ENCODE measurements at places on chromosomes 1 and 21. TPM values are rescaled to one million over a fixed set of nuclear protein-coding genes. Genes with fewer than 3 reads are reported as not detected.

DNA sequence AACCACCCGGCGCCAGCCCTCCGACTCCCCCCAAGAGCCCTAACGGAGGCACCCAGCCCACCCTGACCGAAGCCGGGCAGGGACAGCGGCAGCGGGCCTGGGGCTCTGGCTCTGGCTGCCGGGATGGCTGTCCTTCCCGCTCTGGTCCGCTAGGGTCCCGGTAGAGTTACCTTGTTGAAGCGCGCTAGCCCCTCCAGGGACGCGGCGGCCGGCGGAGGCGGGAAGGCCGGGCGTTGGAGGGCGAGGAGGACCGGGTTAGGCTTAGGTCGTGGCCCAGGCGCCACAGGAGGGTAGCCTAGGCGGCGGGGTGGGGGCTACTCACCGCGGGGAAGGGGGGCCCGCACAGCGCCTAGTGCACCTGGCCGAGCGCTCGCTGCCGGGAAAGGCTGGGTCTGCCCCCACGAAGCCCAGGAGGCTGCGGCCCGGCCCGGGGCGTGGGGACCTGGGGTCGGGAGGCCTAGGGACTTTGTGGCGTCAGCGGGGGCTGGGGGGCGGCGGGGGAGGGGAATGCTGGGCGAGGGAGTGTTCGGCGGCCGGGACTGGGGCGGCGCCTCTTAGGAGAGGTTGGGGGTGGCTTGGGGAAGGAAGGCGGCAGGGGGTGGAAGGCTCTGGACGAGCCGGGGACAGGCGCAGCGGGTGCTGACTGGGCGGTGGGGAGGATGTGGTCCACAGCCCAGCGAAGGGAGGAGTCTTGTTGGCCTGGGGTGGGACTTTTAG lies at the start of gene TRIM17:
TRIM17 (minus strand) TSS at position 645 of the 717 bp plus-strand sequence. CDS start 1,789 bp downstream, outside the sequence.
- DNase-seq = peak; percentile 29

- no peak for DNase-seq
Observed at GRCh38 chr1:13832536-13832935, 132.5 kb downstream of the PRDM2 start.

DNA sequence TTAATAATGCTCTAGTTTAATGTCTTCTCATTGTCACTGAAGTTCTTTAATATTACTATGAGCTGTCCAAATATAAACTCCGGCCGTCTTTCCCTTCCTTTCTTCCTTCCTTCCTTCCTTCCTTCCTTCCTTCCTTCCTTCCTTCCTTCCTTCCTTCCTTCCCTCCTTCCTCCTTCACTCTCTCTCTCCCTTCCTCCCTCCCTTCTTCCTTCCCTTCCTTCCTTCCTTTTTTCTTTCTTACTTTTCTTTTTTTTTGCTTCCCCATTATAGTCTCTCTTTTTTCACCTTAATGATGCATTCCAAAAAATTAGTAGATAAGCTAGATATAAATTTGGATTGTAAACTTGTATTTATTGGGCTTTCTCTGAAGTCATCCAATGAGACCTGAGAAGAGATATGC lies 431.0 kb upstream of the ADGRL4 start:
- DNase-seq = no peak

DNA sequence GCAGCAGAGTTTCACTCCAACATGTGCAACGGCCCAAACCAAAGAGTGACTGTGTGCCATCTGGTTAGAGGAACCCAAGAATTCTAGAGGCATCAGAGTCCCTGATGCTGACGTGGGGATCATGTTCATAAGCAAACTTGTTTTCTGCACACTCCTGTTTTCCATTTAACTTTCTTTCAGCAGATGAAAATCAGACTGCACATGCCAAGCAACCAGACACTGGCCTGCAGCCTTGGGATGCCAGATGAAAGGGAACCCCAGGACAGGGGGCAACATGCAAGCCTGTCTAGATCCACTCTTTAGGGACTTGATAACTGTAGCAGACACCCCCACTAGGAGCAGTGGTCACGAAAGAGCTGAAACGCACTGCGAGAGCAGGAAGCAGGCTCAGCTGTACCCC lies 56.8 kb downstream of the SLC66A1 start:
- DNase-seq = no peak

DNA sequence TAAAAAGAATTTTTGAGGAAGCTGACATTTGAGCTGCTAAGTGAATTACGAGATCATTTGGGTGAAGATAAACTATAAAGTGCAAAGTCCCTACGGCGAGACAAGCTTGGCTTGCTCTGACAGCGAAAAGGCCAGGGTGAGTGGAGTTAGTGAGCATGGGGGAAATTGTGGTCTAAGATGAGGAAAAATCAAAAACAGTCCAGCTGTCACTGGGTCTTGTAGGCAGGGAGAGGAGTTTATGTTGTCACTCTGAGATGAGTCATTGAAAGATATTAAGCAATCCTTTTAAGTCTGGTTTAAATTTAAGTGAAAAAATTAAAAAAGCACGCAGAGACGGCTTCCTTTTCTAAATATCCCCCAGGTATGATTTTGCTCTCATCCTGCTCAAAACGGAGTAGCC lies 601.9 kb downstream of the MRPL39 start:
- no peak for DNase-seq

- no peak for DNase-seq
Observed at GRCh38 chr21:29826386-29826785, 113.4 kb downstream of the GRIK1 start.

DNA sequence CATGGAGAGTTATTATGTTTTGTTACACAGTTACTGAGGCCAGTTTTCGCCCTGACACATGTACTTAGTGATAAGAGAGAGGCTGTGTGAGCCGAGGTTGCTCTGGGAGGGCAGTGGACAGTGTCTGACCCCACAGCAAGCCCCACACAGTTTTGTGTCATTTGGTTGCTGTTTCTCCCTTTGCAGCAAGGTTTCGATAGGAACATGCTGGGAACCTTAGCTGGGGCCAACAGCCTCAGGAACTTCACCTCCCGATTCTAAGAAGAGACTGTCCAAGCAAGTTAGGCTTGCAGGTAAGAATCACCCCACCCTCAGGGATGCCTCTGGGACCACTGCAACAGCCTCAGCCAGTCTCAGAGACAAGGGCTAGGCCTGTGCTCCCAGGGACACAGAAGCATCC lies 45.3 kb downstream of the PKP1 start:
- no peak for DNase-seq

- DNase-seq = no peak
Observed at GRCh38 chr1:201917362-201918033, 28.8 kb downstream of the SHISA4 start.

- DNase-seq = no peak
Observed at GRCh38 chr1:165371588-165372225, 15.2 kb upstream of the LMX1A start.

- no peak for DNase-seq
Observed at GRCh38 chr1:233485385-233485784, 128.5 kb upstream of the KCNK1 start.

- no peak for DNase-seq
Observed at GRCh38 chr21:37450445-37450941, 83.9 kb downstream of the DYRK1A start.

DNA sequence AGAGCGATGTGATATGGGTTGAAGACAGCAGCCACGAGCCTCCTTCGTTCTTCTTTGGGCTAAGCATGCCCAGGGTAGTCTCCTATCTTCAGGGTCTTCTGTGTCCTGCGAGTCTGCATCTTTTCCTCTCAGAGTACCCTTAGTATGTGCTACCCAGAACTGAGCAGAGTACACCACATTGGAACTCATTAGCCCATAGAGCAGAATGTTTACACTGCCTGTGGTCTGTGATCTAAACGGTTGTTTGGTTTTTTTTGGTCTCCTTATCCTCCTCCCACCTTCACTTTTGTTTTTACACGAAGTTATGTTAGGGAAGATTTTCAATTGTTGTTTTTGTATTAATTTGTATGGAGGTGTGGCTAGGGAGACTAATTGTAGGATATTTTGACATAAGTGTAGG lies 126.4 kb downstream of the NEK7 start:
- no peak for DNase-seq

GRCh38 chr1:189662190-189662589 lies 815.5 kb downstream of the BRINP3 start:
- DNase-seq = no peak

- DNase-seq = no peak
Observed at GRCh38 chr1:182128502-182128901, 67.0 kb upstream of the ZNF648 start.

- DNase-seq = peak; percentile 28
Observed at GRCh38 chr1:114979278-114979891, 50.2 kb upstream of the TSHB start.

DNA sequence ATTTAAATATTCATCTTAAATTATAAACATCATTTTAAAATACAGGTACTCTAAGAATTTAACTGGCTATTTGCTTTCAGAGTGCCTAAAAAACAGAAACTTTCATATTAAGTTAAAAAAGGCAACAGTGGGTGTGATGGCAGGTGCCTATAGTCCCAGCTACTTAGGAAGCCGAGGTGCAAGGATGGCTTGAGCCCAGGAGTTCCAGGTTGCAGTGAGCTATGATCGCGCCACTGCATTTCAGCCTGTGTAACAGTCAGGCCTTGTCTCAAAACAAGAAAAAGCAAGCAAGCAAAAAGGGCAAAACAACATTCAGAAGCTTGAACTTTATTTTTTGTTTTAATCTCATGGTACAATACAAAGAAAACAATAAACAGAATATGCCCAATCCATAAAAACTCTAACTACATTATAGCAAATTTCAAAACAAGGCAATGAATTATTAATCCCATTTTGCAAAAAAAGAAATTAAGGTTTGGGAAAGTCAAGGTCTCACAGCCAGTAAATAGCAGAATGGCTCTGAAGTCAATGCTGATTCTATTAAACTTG lies 15.2 kb downstream of the ENAH start:
- no peak for DNase-seq

DNA sequence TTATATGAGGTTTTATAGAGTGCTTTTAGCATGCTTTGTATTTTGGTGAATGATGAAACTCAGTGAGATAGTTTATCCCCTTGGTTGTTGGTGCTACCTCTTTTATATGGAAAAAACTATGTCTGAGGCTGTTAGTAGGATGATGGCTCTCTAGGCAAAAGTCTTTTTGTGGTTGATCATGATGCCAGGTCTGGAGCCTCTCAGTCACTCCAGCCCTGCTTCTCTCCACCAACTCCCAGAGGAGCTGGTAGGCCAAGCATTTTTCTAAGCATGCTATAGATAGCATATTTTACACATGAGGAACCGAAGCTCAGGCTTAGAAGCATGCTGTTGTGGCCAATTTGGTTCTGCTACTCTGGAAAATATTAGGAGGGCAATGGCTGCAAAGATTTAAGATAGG lies 82.2 kb downstream of the FMN2 start:
- no peak for DNase-seq

- DNase-seq = no peak
Observed at GRCh38 chr1:67496329-67496728, 66.1 kb upstream of the SERBP1 start.

DNA sequence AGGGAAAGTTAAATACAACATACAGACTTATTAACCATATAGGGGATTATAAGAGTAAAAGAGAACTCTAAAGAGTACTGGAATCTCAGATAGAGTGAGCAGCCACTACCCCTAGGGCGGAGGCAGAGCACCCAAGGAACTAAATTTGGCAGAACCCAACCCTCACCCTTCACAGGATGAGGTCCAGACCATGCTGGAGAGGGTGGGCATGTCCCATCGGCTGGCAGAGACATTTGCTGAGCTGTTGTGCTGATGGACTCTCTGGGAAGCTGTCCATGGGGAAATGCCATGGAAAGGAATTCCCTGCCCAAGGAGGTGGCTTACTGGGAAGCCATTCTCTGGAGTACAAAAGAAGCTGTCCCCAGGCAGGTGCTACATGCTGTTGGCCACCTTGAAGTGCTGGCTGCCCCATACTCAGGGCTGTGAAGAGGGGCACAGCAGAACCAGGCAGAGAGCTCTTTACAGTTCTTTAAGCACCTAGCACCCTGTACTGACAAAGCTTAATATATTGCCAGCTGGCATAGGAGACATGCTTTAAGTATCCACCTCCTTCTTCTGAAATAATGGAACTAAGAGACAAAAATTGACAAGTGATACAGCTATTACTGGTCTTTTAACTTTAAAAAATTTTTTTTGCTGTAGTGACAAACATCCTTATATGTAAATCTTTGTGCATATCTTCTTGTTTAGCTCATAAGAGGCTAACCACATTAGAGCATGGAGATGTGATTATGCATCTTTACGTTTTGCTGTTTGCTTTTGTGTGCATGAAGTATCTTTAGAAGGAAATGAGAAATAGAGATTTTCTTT lies 29.6 kb downstream of the TSNAX start:
- DNase-seq = no peak

- no peak for DNase-seq
Observed at GRCh38 chr1:62271948-62272728, 47.1 kb downstream of the KANK4 start.

USH2A gene
- not detected for polyA plus RNA-seq

VPS26C gene
- polyA plus RNA-seq = 46.1 TPM

LCE1B gene
- not detected for polyA plus RNA-seq

ANXA9 gene
- not detected for polyA plus RNA-seq

ETV3L gene
- polyA plus RNA-seq = not detected

DISP3 gene
- not detected for polyA plus RNA-seq

KIF21B gene
- polyA plus RNA-seq = 6.7 TPM

FMO4 gene
- 3.4 TPM for polyA plus RNA-seq

DENND2C gene
- 1.8 TPM for polyA plus RNA-seq

C1orf115 gene
- 3.9 TPM for polyA plus RNA-seq

PAQR6 gene
- polyA plus RNA-seq = not detected

HTR6 gene
- not detected for polyA plus RNA-seq

RYR2 gene
- not detected for polyA plus RNA-seq

ZSWIM5 gene
- polyA plus RNA-seq = not detected

LYPLAL1 gene
- polyA plus RNA-seq = 71.1 TPM
